D341Med (cell line): ENCODE measurements at places on chromosomes 1 and 21.

DNA sequence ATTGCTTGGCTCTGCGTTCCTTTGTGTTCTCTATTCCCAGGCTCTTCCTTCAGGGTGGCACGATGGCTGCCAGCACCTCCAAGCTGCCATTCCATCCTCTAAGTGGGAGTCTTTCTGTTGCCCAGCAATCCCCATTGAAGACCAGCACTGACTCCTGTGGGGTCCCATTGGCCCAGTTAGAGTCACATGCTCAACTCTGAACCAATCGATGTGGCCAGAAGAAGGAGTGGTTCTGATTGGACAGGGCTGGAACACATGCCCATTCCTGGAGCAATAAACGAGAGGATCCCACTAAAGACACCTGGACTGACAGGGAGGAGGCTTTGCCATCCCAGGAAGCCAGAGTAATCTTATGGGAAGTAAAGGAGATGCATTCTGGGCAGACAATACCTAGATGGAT, 97.2 kb upstream of the IGSF21 start:
- no peak for DNase-seq

- peak; percentile 64 for DNase-seq
Measured at GRCh38 chr1:46616277-46617107, at the start of gene MOB3C. TSS of gene MOB3C (minus strand) at chr1:46616811. CDS start at chr1:46613321, 3,490 bp downstream.

- no peak for DNase-seq
Measured at GRCh38 chr1:160739098-160739511, at the start of gene SLAMF7. TSS of gene SLAMF7 (plus strand) at chr1:160739247. CDS start at chr1:160739302, 55 bp downstream.

DNA sequence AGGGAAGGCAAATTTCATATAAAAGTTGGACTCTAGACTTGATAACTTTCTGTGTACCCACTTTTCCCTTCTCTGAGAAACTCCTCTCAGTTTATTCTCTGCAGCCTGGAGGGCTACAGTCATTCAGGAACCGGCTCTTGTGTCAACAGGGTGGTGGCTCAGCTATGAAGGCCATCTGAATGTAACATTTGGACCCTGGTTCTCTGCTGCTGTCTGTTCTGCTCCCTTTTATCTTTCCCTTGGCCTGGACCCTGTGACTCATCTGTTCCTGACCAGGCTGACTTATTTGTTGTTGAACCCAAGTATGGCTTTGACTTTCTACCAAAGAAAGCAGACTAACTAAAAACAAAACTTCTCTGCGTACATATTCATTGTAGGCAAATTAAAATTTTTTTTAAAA, 75.4 kb downstream of the CENPF start:
- no peak for DNase-seq

DNA sequence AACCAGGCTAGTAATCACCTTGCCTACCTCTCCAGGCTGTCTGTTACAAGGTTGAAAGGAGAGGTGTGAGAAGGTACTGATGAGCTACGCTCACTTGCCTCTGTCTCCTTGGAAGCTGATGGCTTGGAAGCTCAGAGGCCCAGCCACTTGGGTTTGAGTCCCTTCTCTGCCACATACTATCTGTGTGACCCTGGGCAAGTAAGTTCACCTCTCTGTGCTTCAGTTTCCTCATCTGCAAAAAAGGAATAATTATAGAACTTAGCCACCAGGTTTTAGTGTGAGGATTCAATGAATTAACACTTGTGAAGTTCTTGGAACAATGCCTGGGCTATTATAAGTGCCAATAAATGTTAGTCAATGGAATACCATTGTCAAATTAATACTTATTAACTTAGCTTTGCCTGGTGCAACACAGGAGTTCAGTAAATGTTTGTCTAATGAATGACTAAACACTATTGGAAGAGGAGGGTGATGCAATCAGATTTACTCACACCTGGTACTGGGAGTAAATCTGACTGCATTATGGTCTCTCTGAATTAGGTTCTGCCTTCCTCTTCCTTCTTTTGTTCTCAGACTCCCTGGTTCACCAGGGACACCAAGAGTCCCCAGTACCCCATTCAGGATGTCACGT, 55.5 kb downstream of the TRABD2B start:
- no peak for DNase-seq

DNA sequence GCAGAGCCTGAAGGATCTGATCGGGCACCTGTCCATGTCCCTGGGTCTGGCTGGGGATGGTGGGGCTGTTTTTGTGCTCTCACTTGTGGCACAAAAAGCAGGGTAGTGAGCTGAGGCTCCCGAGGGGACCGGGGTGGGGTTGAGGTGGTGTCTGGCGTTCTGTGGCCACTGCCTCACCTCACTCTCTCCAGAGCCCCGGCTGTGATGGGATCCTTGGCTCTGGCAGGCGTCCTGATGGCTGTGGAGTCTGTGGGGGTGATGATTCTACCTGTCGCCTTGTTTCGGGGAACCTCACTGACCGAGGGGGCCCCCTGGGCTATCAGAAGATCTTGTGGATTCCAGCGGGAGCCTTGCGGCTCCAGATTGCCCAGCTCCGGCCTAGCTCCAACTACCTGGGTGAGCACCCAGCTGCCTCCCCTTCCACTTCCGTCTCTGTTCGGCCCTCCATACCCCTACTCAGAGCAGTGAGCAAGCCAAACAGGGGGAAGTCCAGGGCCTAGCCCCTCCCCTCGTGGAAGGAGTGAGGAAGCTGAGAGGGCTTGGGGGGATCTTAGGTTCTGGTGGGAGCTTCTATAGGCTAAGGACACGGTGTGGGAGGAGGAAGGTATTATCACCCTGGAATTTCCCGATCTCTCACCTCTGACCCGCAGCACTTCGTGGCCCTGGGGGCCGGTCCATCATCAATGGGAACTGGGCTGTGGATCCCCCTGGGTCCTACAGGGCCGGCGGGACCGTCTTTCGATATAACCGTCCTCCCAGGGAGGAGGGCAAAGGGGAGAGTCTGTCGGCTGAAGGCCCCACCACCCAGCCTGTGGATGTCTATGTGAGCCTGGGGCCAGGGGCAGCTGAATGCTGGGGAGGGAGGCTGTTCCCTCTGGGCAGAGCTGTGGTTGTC, 7.0 kb downstream of the ADAMTSL4 start:
- peak; percentile 24 for DNase-seq

DNA sequence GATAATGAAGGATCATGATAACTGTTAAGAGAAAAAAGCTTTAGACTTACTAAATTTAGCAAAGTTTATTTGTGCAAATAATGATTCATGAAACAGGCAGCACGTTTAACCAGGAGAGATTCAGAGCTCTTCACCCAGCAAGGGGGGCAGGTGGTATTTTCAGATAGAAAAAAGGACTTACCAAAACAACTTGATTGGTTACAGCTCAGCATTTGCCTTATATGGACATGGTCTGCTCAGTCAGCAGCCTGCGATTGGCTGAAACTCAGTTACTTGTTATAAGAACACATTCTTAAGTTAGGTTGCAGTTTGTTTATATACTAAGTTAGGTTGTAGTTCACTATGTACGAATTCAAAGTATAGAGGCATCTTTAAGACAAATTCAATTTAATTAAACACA, 165.6 kb downstream of the DUSP10 start:
- no peak for DNase-seq

DNA sequence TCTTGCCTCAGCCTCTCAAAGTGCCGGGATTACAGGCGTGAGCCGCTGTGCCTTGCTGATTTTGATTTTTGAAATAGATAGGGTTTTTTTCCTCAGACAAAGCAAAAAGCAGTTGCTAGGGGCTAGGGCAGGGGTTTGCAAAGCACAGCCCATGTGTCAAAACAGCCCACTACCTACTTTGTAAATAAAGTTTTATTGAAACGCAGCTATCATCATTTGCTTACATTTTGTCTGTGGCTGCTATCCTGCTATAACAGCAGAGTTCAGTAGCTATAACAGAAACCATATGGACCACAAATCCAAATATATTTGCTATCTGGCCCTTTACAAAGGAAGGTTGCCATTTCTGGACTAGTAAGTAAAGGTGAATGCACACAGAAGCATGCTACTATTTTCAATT, 44.8 kb downstream of the NUF2 start:
- DNase-seq, result no peak

DNA sequence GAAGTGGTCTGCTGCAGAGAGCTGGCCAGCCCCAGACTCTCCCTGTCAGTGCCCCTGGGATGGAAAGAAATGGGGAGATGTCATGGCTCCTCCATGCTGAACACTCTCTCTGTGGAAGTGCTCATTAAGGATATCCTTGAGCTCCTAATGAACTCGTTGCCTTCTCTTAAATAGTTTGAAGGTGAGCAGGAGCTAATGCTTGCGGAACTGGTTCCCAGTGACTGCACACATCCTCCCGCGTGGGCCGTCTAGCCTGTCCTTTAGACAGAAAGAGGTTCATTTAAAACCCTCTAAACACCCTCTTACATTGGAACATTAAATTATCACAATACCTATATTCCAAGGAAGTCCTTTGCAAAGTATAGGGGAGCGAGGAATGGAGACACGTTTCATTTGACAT, 5.9 kb upstream of the WDR64 start:
- no peak for DNase-seq

GRCh38 chr1:228096416-228097332, 6.5 kb downstream of the C1orf35 start:
- DNase-seq, result peak; percentile 21
